ENCODE measurements at places on chromosomes 11 and 22.

DNA sequence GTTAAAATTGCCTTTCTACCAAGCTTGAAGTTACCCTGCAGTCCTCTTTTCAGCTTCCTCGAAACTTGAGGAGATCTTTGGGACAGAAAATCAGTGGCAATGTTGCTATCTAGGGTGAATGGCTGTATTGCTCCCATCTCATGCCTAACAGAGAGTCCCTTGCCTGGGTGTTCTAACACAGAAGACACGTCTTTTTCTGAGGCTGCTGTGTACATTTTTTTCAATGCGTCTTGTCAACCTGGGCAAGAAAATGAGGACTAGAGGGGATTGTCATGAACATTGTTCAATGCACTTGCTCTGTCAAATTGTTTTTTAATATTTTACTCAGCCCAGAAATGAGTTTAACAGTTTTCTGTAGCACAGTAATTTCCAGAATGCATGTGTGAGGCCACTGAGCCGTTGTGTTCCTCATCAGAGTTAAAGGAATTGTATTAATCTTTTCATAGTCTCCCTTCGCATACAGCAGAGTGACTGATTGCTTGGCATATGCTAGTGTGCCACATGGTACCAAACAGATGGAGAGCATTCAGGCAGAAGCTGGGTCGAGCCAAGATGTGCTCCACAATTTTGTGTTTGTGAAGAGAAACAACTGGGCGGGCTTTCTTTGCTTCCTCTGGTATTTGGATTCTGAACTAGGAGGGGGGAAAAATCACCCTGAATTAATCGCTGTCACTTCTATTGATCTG, 86.0 kb downstream of the CASP12 start:
- DNase-seq = no peak

DNA sequence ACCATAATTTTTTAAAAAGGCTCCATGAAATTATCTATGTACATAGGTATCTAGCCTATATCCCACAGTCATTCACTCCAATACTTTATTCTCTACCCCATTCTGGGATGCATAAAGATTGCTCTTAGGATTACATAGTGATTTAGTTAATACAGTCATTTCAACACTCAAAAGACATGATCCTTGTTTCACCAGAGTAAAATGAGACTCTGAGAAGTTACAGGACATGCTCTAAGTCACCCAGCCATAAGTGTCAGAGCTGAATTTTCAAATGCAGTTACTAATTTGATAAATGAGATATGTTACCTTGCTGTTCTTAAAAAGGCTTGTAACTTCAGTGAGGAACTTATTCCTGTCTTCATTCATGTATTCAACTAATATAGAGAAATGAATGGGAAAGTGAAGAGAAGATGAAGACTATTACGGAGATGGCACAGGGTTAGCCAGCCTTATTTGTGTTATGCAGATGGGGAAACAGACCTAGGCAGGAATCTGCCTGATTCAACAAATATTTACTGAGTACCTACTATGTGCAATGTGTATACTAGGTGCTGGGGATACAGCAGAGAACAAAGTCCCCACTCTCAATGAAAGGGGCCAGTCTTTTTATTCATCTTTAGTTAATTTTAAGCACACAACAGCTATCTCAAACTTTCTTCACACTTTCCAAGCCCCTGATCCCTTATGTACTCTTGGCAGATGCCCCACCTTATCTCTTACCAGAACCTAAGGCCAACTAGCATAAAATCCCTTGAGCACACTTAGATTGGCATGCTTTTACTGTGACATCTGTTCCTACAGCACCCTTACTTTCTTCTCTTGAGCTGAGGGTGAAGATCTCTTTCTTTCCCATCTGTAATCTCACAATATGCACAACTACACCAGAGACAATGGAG, 21.6 kb downstream of the MAPK1 start:
- DNase-seq = no peak

- DNase-seq = no peak
Measured at GRCh38 chr22:45179276-45180049, 15.7 kb downstream of the NUP50 start.

DNA sequence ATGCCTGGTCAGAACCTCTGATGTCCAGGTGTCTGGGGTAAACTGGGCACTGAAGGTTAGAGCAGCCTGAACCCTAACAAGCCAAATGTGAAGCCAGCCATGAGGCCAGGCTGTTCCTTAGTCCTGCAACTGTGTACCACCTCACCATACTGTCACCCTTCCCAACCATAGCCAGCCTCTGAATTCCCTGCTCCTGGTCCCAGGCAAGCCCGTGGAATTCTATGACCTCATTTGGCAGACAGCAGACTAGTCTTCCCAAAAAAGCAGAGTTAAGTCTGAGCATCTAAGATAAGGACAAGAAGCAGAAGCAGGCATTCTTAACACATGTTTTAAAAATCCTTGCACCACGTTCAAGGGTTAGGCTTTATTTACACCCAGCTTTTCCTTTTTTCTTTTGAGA, 134.8 kb downstream of the C11orf58 start:
- DNase-seq = no peak

GRCh38 chr22:37930270-37930951, 23.0 kb downstream of the C22orf23 start:
- DNase-seq = no peak

GRCh38 chr22:38540701-38541100, 29.3 kb downstream of the DMC1 start:
- DNase-seq = no peak

DNA sequence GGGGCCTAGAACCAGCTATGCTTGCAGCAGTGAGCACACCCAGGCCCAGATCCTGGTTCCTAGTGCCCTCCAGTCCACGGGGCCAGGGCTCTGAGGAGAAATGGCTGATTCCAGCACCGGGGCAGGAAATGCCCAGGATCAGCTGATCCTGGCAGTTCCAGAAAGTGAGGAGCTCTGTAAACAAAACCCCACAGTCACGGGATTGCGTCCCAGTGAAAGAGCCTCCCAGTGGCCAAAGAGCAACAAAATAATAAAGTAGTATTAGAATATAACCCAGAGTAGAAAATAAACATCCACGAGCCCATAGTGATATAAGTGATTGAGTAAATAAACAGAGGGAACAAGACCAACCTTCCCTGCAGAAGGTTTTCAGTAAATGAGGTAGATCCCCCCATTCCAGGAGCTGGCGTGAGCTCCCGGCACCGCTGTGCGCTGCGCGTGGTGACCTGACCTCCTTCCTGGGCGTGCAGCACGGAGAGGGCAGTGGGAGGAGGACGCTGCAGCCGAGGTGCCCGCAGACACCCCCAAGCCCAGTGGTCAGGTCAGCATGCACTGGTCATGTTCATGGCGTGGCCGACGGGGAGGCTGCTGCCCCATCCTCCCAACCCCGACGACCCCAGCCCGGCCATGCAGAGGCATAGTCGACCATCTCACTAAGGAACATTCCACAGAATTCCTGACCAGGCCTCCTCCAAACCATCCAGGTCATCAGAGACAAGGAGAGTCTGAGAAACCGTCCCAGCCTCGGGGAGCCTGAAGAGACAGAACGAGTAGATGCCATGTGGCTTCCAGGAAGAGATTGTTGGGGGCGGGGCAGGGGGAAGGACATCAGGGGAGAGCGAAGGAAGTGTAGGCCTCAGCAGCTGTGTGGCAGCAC, 19.8 kb downstream of the PTDSS2 start:
- peak; percentile 11 for DNase-seq

DNA sequence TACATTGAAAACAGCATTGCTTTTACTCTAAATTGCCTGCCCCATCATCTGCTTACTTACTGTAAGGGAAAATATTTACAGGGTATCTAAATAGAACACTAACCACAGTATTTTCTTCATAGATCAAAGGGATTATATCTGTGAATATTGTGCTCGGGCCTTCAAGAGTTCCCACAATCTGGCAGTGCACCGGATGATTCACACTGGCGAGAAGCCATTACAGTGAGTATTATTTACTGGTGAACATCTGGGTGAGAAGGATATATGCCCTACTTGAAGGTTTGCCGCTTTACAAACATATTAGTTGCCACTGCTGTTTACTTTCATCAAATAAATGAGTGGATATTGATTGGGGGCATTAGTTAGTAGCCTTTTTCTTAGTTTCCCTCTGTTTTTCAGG, 5.9 kb upstream of the CNTF start:
- DNase-seq = no peak

DNA sequence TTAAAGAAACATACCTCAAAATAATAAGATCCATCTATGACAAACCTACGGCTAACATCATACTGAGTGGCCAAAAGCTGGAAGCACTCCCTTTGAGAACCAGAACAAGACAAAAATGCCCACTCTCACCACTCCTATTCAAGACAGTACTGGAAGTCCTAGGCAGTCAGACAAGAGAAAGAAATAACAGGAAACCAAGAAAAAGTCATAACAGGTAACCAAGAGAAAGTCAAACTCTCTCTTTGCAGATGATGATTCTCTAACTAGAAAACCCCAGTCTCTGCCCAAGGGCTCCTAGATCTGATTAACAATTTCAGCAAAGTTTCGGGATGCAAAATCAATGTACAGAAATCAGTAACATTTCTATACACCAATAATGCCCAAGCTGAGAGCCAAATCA, 35.6 kb downstream of the TMEM123 start:
- DNase-seq = no peak

GRCh38 chr11:34680918-34681586, 60.2 kb downstream of the EHF start:
- peak; percentile 21 for DNase-seq

- no peak for DNase-seq
Measured at GRCh38 chr22:32564170-32565001, 89.8 kb downstream of the FBXO7 start.

GRCh38 chr22:45859231-45860161, 117.5 kb downstream of the WNT7B start:
- no peak for DNase-seq

- DNase-seq = no peak
Measured at GRCh38 chr11:35272391-35272902, 133.5 kb downstream of the CD44 start.

GRCh38 chr22:38941488-38941987, 15.9 kb upstream of the APOBEC3A start:
- no peak for DNase-seq

- no peak for DNase-seq
Measured at GRCh38 chr11:99693941-99694492, 673.3 kb downstream of the CNTN5 start.

Data from DMS153 (cell line).